RWPE1 (cell line): ENCODE measurements at places on chromosomes 12 and 14.

DNA sequence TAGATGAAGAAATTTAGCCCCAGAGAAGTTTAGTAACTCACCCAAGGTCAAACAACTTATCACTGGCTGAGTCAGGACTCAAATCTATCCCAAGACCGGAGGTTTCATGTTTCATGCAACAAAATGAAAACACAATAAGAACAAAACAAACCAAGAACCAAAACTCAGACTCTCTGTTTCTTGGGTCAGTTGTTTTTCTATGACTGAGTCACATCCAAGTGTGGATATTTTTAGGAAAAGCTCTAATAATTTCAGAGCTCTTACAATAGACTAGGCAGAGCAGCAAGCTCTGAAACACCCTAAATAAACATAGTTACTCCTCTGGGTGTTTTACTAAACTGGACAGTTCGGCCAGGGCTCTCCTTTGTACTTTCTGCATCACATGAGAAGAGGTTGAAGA lies 87.6 kb upstream of the PRB2 start:
- DNase-seq, result no peak

DNA sequence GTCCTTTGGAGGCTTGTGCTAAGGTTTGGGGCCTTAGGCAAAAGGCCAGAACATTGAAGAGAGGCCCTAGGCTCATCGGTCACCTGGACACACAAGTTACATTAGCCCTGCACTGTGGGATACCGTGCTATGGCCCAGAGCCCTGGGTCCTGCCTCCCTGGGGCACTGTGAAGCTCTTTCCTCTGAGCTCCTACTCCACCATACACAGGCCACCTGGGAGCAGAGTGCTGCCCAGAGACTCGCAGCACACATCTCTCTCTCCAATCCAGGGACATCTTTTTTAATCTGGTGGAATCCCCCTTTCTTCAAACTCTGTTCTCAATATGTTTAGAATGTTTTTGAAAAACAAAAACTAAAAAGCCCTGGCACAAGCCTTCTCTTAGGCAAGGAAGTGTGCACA lies 314.2 kb upstream of the RGS6 start:
- DNase-seq, result no peak

- DNase-seq, result peak; percentile 65
Measured at GRCh38 chr14:64612021-64612380, 62.2 kb downstream of the PPP1R36 start.

- no peak for DNase-seq
Measured at GRCh38 chr12:122942637-122943036, 23.6 kb downstream of the ABCB9 start.

GRCh38 chr12:75944905-75945432 lies 86.6 kb downstream of the PHLDA1 start:
- no peak for DNase-seq

- DNase-seq, result no peak
Measured at GRCh38 chr14:53496668-53497067, 343.5 kb upstream of the DDHD1 start.

DNA sequence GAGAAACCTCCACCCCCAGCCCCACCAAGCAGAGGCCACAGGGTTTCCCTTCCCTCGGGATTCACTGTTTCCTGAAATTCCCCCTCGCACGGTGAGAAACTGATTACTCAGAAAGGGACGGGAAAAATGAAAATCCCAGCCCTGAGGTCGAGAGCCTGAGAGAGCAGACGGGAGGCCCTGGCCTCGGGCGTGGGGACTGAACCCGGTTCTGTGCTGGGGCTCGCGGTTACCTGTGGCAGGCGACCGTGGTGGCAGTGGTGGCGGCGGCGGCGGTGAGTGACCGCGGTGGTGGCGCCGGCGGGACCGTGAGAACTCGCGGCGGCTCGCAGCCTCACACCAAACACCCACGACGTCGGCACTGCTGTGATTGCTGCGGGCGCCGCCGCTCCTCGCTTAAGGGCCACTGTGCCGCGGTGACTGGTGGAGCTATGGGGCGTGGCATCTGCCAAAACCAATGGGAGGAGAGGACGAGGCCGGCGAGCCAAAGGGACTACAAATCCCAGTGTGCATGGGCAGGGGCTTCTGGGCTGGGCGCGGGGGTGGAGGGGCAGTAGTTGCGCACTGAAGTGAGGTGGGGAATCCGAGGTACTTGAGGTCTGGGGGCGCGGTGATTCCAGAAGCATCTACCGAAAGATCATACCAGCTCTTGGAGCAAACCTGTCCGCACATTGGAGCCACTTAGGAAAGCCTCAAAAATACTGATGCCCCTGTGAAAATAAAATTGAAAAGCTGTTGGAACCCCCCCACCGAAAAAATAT lies at the start of gene LGMN:
Gene LGMN (minus strand): TSS at position 369 of the 758 bp plus-strand sequence. CDS start 15,841 bp downstream, outside the sequence.
- peak; percentile 92 for DNase-seq

GRCh38 chr12:94254270-94254669 lies 105.9 kb downstream of the PLXNC1 start:
- DNase-seq, result no peak

DNA sequence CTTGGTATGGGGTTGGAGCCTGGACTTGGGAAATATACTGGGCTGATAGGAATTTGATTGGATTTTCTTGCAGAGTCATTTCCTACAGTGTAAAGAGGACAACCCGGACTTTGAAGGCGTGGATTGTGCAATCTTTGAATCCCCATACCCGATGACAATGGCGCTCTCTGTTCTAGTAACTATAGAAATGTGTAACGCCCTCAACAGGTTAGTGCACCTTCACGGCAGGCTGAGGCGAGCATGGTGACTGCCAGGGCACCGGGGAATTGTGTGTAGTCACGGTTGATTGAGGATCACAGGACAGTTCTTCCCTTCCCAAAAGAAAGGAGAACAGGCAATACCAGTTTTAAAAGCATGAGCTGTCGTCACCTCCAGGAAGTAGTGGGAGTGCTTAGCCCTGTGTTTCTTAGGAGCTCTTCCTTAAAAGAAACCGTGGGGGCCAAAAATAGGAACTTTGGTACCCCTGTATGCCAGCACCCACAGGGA lies 58.3 kb downstream of the ANAPC7 start:
- DNase-seq, result peak; percentile 88

DNA sequence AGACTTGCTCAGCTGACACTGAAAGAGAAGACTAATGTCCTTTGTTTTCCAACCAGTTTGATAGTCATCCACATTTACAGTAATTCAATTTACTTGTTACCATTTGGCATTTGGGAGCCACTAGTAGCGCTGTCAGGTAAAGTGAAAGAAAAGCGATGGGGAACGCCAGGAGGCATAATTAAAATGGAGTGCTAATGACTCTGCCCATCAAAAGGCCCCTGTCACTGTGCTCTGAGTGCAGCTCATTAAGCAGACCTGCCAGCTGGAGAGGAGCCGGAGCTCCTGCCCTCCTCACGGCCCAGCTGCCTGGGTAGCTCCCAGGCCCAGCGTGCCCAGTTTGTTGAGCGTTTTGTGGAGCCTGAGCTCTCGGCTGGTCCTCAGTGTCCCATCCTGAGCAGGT lies 463.6 kb upstream of the CCDC196 start:
- DNase-seq, result no peak

DNA sequence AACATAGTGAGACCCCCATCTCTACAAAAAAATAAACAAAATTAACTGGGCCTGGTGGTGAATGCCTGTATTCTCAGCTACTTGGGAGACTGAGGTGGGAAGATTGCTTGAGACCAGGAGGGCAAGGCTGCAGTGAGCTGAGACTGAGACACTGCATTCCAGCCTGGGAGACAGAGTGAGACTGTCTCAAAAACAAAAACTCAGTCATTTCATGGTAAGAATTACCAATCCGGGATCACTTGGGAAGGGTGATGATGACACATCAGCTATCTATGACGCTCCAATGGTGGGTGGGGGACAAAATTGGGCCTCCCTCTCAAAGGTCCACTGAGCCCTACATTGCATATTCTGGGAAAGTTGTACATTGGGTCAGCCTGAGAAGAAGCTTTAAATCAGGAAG lies 47.7 kb downstream of the SERPINA3 start:
- DNase-seq, result no peak

- peak; percentile 92 for DNase-seq
Measured at GRCh38 chr12:109777544-109777943, 55.7 kb downstream of the TRPV4 start.

DNA sequence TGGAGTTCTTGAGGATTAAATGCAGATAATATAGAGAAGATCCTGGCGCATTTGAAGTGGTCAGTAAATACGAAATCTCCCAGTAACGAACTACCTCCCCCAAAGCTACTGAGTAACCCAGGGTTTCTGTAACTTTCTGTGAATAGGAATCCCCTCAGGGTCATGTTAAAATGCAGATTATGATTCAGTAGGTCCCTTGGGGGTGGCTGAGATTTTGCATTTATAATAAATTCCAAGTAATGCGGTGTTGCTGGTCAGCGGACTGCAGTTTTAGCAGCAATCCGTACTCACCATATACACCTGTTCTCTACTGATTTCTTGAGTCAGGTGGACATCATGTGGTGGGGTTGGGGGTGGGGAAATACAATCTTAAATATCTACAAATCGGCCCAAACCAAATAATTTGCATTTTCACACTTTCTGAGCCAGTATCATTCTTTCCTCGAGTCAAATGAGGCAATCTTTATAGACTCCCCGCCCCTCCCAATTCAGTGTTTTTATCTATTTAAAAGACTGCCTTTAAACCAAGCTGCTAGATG lies 868 bp downstream of the SPATA7 start:
- DNase-seq, result no peak

DNA sequence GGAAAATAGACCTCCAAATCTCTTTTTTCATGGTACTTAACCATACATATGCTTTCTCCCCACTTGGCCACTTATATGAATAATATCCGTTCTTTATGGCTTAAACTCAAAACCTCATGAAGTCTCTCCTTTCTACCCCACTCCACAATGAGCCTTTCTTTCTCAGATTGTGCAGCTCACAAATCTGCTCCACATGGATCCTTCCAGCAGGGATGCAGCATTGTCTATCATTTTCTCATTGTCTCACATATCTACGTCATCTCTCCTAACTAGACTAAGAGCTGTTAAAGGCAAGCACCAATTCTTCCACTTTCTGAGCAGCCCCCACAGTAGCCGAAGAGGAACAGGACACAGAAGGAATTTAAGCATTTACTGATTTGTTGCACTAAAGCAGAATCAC lies 106.4 kb downstream of the HECTD4 start:
- no peak for DNase-seq

GRCh38 chr12:45726603-45727300 lies 2.8 kb upstream of the ARID2 start:
- DNase-seq, result peak; percentile 20

- no peak for DNase-seq
Measured at GRCh38 chr12:6666211-6666610, 3.3 kb upstream of the ING4 start.

DNA sequence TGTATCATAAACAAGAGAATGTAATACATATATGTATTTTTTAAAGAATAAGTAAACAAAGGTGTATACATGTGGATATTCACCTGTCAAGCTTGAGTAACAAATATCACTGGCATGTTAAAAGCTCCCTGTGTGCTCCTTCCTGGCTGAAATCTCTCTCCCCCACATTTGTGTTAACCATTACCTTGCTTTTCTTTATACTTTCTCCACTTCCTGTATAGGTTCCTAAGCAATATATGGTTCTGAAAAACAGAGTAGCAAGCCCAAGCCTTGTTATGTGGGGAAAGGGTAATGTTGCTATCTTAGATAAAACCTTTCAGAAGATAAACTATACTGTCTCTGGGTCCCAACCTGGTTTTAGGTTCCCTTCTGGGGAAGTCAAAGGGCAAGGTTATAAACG lies 32.3 kb upstream of the TBC1D30 start:
- no peak for DNase-seq

DNA sequence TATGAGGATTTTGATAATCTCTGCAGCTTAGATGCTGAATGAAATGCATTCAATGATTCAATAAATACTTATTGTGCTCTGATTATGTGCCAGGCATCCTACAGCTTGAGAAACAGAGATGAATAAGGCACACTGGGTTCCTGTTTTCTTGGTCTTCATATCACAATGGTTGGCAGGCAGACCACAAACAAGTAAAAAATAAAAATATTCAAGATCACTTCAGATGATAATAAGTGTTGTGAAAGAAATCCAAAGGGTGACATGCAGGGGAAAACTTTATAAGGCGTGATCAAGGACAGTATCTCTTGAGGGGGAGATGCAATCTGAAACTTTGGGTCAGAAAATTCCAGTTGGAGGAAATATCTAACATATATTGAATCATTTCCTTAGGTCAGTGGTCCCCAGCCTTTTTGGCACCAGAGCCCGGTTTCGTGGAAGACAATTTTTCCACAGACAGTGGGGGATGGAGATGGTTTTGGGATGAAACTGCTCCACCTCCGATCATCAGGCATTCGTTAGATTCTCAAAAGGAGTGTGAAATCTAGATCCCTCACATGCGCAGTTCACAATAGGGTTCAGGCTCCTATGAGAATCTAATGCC lies 73.7 kb upstream of the RAP1B start:
- no peak for DNase-seq

DNA sequence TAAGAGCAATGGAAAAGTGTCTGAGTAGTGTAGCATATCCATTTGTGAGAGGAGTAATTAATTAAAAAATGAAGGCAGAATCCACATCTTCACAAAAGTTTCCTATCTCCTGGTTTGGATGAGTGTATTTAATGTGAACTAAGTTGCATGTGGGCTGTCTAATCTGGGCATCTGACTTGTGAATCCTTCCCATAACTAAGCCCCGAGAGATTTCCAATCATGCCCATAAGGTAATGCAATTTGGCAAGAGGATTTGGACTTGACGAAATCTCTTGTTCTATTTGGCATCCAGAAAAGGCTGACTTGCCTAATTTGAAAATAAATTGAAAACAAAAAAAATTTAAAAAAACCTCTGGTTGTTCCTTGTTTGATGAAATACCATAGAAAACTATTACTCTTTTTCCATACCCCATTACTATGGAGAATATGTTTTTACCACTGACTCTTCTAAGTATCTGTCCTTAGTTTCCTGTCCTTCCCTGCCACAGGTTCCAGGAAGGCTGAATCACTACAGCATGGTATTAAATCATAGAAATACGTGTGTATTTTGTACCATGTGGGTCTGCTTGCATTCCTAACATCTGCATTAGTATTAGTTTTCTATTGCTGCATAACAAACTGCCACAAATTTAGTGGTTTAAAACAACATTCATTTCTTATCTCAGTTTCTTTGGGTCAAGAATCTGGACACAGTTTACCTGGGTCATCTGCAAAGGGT lies 48.4 kb downstream of the ETV6 start:
- DNase-seq, result peak; percentile 31

- no peak for DNase-seq
Measured at GRCh38 chr12:121712190-121712460, 427 bp upstream of the TMEM120B start.

GRCh38 chr12:118959985-118960560 lies 21.3 kb upstream of the SRRM4 start:
- no peak for DNase-seq

- DNase-seq, result no peak
Measured at GRCh38 chr14:90585106-90585505, 188.3 kb downstream of the CALM1 start.

GRCh38 chr14:24542346-24542936 lies 33.6 kb downstream of the CTSG start:
- peak; percentile 71 for DNase-seq

GRCh38 chr12:46918631-46919030 lies 92.8 kb upstream of the SLC38A4 start:
- no peak for DNase-seq

- peak; percentile 66 for DNase-seq
Measured at GRCh38 chr12:104108755-104109445, 29.1 kb downstream of the NFYB start.
